GM19239 (cell line): ENCODE measurements at places on chromosomes 7 and 10.

- no peak for DNase-seq
Measured at GRCh38 chr10:102152545-102152890, 329 bp downstream of the NOLC1 start.

- DNase-seq: no peak
Measured at GRCh38 chr7:6279341-6279740, 6.9 kb upstream of the CYTH3 start.

DNA sequence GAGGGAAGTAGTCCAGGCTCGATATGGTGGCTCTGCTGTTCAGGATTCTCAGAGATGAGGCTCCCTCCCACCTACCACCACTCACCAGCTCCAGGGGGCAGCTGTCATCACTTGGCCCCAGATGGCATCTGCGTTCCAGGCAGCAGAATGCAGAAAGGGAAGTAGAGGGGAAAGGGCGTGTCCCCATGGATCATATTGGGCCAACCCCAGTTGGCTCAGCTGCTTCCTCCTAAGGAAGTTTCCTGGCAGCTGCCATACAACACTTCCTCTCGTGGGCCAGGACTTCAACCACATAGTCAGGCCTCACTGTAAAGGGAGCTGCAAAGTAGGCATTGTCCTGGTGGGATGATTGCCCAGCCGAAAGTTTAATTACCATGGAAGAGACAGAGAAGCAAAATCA, 1.6 kb upstream of the TEX36 start:
- DNase-seq: no peak

DNA sequence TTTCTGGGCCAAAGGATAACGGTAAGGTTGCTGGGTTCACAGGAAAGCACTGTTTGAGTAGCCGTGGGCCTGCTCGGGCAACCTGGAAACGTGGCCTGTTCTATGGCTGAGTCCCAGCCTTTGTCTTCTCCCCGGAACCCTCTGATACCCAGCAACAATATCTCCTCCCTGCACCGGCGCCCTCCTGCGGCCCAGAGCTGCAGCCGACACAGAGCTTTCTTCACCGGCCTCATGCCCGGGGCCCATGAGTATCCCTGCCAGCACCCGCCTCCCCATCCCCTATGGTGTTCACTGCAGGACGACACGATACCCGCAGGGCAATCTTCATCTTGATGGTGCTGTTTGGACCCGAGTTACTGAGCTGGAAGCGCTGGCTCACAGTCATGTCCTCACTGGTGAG, 38.6 kb upstream of the NCAPG2 start:
- DNase-seq: no peak
